ENCODE measurements at places on chromosomes 11 and 22.

GRCh38 chr11:70428701-70429427 lies 30.5 kb downstream of the CTTN start:
- DNase-seq: no peak

GRCh38 chr22:17387356-17387755 lies 18.1 kb downstream of the CECR2 start:
- DNase-seq: no peak

DNA sequence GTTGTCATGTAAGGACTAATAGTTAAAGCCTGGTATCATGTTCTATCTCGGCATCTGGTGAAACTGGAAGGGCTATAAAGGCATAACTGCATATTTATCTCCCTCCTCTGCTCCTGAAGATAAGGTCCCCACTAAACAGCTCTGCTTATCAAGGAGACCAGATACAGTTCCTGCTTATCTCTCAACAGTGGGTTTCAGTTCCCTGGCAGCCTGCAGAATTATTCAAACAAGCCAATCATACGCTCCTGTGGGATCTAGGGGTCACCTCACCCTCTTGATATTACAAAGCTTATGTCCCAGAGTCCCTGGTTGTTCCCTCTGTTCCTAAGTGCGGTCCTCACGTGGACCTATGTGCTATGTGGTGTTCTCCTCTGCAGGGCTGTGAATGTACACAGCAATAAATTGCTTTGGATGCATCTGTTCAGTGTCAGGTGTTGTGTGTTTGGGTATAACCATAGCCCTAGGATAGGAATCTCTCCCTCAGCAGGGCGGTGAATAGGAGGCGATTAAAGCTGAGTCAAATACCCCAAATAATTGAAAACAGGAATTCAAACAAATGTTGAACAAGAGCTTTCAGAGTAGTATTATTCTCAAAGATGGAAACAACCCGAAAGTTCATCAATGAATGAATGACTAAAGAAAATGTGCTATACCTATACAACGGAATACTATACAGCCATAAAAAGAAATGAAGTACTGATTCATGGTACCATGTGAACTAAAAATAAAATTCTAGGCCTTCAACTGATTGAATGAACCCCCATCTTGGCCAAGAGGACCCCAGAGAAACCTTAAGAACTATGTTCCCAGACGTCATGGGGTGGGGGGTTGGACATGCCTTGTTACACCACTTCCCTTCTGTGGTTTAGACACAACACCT lies 3.1 kb upstream of the OOSP4A start:
- DNase-seq: no peak

- peak; percentile 55 for DNase-seq
Measured at GRCh38 chr11:70191495-70192140, 11.5 kb upstream of the FADD start.

DNA sequence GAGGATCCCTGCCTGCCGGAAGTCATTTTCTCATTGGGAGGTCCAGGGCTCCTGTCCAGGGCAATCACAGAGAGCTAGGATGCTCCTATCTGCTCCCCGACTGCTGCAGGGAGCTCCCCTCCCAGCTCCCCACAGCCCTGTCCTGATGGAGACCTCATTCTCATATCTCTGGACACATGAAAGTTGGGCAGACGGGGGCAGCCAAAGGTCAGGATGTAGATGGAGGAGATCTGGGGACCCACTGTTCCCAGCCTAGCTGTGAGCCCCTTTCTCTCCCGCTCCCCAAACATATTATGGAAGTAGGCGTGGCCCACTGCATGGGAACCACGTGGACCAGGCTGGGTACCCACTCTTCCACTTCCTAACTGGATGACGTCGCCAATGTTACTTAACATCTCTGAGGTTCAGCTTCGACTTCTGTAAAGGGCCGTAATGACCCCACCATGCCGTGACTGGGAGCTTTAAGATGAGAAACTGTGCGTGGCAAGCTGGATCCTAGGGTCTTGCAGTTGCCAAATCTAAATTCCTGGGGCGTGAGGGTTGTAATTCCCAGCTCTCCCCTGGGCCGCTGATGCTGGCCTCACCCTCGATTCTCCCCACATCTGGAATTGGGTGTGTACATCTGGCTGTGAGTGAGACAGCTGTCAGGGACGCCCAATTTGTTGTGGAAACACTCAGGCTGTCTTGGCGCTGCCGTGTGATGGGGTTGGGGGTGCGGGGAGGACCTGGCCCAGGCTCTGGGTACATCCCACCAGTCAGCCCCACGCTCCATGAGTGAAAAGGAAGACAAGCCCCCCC lies 1.8 kb downstream of the CDC42EP2 start:
- DNase-seq: peak; percentile 97

All from fibroblast of skin of scalp (primary cell).